ENCODE measurements at places on chromosomes 1 and 21. TPM values are rescaled to one million over a fixed set of nuclear protein-coding genes. Genes with fewer than 3 reads are reported as not detected.

DNA sequence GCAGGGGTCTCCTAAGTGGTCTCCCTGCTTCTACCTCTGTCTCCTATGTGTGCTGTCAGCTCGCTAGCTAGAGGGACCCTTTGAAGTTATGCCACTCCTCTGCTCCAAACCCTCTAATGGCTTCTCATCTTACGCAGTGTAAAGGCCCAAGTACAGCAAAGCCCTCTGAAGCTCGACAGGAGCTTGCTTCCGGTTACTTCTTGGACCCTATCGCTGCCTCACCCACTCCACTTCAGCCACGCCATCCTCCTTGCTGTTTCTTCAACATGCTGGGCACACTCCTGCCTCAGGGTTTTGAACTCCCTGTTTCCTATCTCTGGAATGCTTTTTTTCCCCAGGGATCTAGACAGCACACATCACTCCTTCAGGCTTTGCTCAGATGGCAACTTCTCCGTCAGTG, 102.3 kb upstream of the F3 start:
- no peak for DNase-seq

GRCh38 chr1:153612755-153613331, at the start of gene S100A16:
Gene S100A16 (minus strand): TSS chr1:153613137. CDS start chr1:153608151, 4,986 bp downstream.
- DNase-seq, result peak; percentile 81

- no peak for DNase-seq
Observed at GRCh38 chr1:198187973-198188588, 31.3 kb downstream of the NEK7 start.

GRCh38 chr1:178536329-178536728, 23.4 kb downstream of the TEX35 start:
- no peak for DNase-seq

GRCh38 chr1:184376369-184376768, 10.5 kb upstream of the C1orf21 start:
- DNase-seq, result no peak

Gene C1orf105
- not detected for total RNA-seq

GRCh38 chr1:19888112-19888511, 5.9 kb downstream of the OTUD3 start:
- no peak for DNase-seq

DNA sequence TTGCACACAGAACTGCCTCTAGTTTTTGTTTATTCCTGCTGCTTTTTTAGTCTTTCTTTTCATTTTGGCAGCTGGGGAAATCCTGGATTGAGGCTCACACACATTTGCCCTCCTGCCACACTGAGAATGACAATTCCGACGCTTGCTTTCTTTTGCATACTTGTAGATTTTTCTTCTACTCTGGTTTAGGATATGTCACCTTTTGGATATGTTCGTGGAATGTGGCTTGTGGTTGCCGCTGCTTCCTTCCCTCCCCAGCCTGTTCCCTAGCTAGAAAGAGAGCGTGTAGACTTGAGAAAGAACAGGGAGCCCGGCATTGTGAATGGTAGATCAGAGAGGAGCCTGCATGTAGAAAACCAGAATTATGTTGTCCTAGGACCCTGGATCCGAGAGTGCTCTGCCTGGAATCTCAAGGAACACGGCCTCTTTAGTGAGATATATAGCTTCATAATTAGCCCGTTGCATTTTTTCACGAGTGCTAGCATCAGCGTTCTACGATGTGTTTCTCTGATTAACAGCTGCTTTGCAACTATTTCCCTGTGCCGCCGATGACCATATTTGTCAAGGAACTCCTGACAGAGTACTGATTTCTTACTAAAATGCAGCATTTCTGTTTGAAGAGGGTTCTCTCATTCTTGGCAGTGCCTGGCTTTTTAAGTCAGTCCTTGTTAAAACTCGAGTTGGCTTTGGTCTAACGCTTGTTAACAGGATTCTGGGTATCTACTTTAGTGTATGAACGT, 56.2 kb downstream of the PEX14 start:
- no peak for DNase-seq

DNA sequence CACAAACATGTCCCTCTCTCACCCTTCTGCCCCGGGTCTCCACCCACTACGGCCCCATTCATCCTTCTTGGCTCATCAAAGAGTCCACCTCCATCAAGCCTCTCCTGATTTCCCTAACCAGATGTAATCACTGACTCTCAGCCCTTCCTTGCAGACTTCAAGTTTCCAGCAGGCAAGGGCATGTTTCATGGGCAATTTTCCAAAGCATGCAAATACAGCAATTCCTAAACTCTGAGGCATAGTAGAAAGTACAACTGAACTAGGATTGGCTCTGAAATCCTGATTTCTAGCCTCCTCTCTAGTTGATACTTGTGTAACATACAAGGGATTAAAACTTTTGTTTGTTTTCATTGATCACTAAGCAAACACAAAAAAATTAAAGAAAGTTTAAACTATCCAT, 109.1 kb upstream of the GADD45A start:
- no peak for DNase-seq

- DNase-seq, result no peak
Observed at GRCh38 chr1:154490317-154490716, 11.7 kb upstream of the TDRD10 start.

Gene SKI
- total RNA-seq, result 46.9 TPM

DNA sequence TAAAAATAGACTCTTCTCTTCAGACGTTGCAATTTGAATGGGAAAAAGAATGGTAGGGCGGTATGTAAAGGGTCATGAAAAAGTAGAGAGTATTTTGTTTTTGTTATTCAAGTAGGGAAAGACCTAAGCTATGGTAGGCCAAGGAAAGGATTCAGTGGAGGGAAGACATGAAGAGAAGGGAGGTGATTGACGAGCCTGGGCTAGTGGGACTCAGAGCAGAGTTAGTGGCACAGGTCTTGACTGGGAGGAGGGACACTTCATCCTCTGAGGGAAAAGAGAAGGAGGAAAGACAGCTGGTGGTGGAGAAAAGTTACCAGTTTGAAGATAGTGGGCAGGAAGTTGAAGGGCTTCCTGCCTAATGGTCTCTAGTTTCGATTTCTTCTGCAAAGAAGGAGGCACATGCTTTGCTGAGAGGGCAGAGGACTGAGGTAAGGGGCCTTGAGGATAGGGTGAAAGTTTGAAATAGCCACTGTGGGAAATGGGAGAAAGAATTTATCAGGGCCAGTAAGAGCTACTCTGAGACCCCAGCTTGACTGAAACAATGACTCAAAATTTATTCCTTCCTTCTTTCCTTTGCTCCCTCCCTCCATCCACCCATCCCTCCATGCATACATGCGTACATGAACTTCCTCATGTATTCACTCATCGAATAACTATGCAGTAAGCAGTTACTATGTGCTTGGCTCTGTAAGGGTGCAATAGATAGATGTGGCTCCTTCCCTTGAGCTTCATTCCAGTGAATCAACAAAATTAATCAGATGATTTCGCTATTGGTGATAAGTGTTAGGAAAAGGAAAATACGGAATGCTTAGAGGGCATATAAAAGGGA, 4.2 kb downstream of the CD48 start:
- DNase-seq, result no peak

Gene NBPF4
- 0.18 TPM for total RNA-seq

Gene ARHGEF16
- 0.29 TPM for total RNA-seq

DNA sequence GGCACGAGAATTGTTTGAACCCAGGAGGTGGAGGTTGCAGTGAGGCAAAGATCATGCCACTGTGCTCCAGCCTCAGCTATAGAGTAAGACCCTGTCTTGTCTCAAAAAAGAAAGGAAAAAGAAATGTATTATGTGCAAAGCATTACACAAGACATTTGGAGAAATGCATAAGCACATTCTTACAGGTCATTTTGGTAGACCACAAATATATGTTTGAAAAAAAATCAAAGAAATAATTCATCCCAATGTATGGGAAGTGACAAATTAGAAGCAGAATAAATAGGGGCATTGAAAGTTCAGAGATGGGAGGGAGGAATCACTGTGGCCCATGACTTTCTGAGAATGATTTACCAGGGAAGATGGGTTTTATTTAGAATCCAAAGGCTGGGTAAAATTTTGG, 283.5 kb upstream of the ADAMTS5 start:
- DNase-seq, result no peak
